ENCODE measurements at places on chromosomes 3 and 15.

GRCh38 chr3:134380249-134380648 lies 6.0 kb upstream of the AMOTL2 start:
- no peak for DNase-seq

GRCh38 chr3:81550415-81550814 lies 211.0 kb downstream of the GBE1 start:
- DNase-seq = no peak

DNA sequence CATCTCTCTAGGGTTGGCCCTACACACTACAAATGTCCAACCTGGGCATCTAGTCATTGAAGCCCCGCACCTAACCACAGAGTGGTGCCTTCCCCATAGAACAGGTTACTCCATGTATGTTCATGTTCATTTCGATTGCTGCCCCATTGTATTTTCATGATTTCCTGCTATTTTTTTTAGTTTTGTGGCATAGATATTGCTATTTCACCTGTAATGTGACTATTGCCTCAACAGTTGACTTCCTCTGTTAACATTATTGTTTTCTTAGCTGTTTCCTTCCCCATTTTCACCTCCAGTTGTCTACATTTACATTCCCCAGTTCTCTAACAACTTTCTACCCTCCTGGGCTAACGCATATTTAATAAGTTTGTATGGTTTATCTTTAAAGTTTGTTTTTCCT lies 137.7 kb upstream of the RBMS3 start:
- DNase-seq = no peak

DNA sequence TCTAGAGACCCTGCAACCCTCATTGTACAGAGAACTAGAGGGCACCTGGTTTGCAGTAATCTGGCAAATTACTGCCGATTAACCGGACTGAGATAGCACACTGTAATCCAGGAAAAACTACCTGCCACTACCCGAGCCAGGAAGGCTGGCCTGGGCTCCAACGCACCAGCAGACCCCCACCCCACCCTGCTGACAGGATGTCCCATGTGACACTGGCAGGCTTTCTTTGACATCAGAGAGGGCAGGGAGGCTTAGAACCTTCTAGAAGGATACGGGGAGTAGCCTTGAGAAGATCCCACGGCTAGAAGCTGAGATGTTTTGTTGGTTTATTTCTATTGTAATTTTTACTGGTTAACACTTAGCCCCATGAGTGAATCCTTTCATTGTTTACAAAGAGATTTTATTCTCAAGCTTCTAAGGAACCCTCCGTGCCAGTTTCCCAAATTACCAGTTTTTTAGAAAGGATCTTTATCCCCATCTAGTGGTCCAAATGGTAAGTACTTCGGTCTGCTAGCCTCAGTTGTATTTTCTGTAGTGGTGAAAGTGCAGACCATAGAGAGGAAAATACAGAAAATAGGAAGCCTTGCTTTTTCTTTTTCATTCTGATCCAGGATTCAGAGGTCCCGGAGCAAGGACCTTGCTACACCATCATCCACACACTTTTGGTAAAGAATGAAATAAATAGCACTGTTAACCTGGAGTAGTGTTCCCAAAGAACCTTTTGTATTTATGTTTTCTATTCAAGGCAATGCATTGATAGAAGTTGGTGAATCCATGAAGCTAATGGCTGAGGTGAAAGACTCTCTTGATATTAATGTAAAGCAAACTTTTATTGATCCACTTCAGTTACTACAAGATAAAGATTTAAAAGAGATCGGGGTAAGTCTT lies 81.9 kb upstream of the ADAMTSL3 start:
- no peak for DNase-seq

DNA sequence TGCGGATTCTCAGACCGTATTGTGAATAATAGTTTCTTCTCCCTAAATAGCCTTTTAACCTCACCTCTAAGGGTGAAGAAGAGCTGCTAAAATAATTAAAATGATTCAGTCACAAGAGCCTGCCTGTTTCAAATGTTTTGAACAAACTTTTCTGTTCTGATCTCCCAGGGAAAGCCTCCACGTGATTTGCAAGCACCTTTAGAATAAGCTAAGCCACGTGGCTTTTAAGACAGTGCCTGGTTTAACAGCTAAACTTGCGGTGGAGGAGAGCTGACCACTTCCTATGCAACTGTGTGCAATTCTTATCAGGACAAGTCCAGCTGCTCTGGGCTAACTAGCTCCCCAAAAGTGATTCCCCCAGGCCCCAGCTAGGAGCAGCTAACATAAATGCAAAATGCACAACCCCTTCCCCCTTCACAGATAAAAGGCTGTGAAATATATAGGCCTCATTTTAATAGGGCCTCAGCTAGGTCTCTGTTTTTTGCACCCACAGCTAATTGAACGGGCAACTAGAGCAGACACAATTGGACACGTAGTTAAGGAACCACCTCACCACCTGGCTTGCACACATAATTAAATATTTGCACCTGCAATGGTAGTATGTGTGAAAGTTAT lies 401.2 kb upstream of the NR2F2 start:
- no peak for DNase-seq

- DNase-seq = no peak
Observed at GRCh38 chr3:170840291-170840859, 29.6 kb downstream of the RPL22L1 start.

GRCh38 chr15:100311833-100312476 lies 29.8 kb downstream of the ADAMTS17 start:
- no peak for DNase-seq

- DNase-seq = no peak
Observed at GRCh38 chr3:129940086-129940485, 34.4 kb upstream of the TRH start.

- DNase-seq = no peak
Observed at GRCh38 chr3:64975147-64975546, 287.3 kb upstream of the ADAMTS9 start.

DNA sequence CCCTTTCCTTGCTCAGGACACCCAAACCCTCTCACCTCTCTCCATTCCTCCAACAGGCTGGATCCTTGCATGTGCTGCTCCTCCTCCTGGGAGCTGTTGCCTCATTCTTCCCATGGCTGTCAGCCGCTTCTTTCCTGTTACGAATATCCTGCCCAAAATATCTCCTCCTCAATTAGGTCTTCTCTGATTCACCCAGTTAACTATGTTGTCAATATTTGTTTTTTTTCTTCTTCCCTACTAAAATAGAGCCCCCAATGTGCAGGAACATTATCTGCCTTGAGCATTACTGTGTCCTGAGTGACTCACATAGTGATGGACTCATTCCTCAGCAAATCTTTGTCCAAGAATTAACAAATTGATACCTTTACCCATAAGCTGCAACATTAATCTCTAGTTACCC lies 357.2 kb downstream of the CLSTN2 start:
- no peak for DNase-seq

- DNase-seq = no peak
Observed at GRCh38 chr3:129343643-129344360, 65.1 kb downstream of the HMCES start.

GRCh38 chr15:60875681-60876080 lies 353.4 kb downstream of the RORA start:
- no peak for DNase-seq

DNA sequence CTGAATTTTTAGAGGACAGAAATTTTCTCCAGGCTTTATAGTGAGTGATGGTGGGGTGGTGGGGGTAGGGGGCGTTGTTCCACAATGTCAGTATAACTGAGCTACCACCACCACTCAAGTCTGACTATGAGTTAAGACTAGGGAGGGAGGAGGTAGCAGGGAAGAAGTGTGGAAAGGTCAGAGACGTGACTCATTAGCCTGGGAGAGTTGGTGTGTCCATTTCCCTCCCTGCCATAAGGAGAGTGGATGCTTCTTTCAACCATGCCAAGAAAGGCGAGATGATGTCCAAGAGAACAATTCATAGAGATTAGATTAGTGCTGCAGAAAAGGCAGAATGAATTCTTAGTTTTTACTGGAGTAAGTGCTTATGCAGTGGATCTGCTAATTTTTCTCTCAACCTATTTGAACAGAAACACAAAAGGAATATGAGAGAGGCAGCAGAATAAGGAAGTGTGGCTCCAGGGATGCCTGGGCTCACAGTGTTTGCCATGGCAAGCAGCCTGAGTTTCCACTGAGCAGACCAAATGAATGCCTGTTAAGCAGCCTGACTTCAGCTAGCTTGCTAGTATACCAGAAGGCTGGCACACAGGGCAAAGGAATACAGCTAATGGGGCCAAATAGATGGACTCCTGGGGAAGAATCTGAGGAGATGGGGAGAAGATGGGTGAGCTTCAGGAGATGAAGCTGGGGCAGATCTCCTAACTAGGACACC lies 708.9 kb downstream of the NTRK3 start:
- no peak for DNase-seq

DNA sequence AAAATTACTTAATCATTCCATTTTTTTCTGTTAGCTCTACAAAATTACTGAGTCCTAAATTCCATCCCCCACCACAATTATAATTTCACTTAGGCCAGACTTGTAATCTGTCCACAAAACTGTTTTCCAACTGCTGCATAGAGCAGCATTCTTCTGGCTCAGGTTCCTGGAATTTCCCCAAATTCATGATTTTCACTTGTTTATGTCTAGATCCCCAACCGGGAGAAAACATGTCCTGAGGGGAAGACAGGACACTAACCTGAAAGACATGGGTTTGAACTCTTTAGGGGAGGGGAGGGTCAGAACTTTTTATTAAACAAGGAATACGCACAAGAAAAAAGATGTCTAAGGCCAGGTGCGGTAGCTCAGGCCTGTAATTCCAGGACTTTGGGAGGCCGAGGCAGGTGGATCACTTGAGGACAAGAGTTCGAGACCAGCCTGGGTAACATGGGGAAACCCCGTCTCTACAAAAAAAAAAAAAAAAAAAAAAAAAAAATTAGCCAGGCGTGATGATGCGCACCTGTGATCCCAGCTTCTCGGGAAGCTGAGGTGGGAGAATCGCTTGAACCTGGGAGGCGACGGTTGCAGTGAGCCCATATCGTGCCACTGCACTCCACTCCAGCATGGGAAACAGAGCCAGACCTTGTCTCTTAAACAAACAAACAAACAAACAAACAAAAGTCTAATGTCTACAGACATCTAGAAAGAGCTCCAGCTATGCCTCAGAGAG lies 1.5 kb downstream of the ETFA start:
- no peak for DNase-seq

DNA sequence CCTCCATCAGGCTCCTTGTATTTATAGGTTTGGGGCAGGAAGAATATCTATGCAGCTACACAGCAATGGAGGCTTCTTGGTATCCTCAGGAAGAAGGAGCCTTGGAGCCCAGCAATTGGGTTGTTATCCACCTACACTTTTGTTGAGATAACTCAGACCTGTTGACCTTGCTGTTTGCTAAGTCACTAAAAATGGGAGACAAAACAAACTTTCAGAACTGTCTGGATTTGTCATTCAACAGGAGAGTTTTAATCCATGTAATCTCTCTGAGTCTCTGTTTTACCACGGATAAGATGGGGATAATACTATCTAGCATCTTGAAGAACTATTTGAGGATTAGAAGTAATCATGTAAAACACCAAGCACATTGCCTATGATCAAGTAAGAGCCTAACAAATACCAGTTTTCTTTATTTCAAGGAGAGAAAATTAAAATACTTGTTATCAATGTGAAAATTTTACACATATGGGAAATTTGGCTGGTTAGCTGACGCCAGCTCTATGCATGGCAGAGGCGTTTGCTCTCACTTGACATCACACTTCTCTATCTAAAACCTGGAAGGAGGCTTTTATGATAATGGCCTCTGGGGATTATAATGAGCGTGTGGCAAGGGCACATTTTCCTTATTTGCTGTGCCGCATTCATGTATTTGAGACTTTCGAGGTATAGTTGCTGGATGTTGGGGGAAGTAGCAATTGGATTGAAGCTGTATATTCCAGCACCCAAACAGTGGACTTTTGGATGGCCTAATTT lies 215.6 kb downstream of the PDCD6IP start:
- DNase-seq = no peak

DNA sequence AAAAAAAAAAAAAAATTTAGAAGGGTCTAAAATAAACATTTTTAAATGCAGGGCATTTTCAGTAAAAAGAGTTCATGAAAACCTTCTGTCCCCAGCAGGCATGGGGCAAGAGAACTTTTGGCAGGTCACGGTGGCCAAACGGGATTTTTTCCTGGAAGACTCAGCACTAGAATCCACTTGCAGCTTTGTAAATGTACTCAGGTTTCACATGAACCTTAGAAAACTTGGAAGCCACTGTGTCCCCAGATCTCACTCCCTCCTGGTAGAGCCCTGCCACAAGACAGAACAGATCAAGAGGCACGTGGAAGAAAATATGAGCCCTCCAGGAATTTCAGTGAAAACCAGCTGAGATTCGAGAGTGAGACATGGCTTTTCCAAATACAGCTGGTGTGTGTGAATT lies 2.1 kb upstream of the GNB5 start:
- no peak for DNase-seq

DNA sequence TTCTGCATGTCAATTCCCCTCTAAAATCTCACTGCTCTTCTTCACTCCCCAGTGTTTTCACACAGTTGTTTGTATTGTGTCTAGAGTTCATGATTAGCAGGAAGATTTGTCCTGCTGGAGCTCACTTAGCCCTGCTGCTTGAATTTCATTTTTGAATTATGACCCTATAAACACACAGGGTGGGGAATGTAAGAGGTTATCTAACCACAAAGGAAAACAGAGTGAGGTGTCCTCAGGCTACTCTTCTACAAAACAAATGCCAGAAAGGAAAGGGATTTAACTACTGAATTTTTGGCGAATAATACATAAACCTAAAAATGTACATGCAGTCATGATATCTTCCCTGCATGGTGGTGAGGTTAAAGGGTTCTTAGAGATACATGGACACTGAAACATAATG lies 215.1 kb upstream of the CNTN4 start:
- no peak for DNase-seq

DNA sequence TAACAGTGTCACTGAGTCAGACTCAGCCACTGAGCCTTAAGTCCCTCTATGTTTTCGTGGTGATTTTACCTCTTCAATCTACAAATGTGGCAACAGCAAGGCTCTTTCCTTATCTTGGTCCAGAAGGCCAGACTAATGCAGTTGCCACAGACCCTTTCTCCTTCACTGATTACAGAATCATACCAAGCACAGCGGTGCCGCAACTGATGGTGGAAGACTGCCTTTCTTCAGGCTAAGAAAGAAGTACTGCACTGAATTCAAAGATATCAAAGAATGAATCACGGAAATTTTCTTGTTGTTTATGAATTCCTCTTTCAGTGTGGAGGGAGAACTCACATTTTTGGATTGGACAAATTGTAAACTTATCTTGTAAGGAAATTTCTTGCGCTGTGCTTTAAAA lies 18.6 kb downstream of the DCP1A start:
- no peak for DNase-seq

- no peak for DNase-seq
Observed at GRCh38 chr15:48806151-48806550, 4.7 kb downstream of the CEP152 start.

GRCh38 chr3:112496366-112497067 lies 2.8 kb downstream of the BTLA start:
- no peak for DNase-seq

Measured in SW 1271 (cell line).